ENCODE measurements at places on chromosomes 7 and 10.

DNA sequence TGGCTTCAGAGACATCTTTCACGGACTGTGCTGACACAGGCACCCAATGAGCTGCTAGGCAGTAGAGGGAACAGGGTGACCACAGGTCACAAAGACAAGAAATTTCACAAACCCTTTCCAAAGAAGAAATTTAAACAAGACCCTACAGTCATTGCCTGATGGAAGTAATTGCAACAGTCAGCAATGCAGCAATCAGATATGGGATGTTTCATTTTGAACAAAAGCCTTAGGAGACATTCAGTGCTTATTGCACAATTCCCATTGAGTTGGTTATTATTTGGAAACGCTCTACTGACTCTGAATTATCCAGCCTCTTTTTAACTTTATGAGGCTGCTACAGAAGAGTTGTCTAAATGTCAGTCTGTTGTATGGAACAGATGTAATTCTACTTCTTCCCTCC lies 85.5 kb downstream of the ETV1 start:
- no peaks in the 10 kb centered on the region for H3K4me1 ChIP-seq
- H3K4me3 ChIP-seq: no peak overlapping the region
- no peak for DNase-seq

DNA sequence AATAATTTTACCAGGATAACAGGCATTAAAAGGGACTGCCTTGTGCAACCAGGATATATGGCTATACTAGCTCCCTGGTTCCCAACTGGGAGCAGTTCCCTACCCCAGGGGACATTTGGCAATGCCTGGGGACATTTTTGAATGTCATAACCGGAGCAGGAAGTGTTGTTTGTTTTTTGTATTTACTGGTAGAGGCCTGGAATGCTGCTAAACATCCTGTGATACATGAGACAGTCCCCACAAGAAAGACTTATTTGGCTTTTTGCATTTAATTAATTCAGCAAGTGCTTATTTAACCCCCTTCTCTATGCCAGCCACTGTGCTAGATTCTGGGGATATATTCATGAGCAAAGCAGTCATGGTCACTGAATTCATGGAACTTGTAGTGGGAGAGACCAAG lies 181.2 kb downstream of the BBS9 start:
- DNase-seq: no peak
- H3K4me3 ChIP-seq: no peak overlapping the region
- no peak overlapping the region for H3K27ac ChIP-seq
- no peaks in the 10 kb centered on the region for H3K4me1 ChIP-seq
- H3K27me3 ChIP-seq: no peaks in the 10 kb centered on the region
- H3K36me3 ChIP-seq: no peaks in the 10 kb centered on the region

DNA sequence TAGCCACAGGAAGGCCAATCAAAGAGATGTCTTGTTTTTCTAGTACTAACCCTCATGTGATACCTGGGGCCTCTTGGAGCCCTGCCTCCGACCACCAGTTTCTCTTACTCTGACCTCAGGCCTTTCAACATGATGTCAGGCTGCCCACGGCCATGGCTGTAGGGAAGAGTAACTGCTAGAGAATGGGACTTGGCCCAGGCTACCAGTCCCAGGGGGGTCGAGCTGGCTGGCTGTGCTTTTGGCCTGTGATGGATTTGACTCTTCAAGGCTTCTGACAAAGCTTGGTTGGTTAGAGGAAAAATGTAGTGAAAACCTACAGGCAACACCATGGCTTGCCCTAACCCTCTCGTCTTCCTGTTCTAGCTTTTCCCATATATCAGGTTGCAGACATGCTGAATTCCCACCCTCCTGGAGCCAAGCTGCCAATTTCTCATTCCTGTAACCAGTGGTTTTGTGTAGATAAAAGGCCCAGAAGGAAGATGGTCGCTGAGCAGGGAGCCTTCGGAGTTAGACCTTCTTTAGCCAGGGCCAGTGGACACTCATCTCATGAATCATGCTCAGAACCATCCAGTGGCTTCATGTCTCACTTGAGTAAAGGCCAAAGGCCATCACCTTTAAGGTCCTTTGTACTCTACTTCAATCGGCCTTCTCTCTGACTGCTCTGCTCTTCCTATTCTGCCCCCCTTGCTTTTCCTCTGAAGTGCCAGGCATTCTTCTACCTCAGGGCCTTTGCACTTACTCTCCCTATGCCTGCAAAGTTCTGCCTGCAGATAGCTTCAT lies 19.7 kb downstream of the SUFU start:
- no peaks in the 10 kb centered on the region for H3K27me3 ChIP-seq
- no peaks in the 10 kb centered on the region for H3K36me3 ChIP-seq
- no peak overlapping the region for H3K4me3 ChIP-seq
- peak overlapping the region; percentile 41 for H3K27ac ChIP-seq

DNA sequence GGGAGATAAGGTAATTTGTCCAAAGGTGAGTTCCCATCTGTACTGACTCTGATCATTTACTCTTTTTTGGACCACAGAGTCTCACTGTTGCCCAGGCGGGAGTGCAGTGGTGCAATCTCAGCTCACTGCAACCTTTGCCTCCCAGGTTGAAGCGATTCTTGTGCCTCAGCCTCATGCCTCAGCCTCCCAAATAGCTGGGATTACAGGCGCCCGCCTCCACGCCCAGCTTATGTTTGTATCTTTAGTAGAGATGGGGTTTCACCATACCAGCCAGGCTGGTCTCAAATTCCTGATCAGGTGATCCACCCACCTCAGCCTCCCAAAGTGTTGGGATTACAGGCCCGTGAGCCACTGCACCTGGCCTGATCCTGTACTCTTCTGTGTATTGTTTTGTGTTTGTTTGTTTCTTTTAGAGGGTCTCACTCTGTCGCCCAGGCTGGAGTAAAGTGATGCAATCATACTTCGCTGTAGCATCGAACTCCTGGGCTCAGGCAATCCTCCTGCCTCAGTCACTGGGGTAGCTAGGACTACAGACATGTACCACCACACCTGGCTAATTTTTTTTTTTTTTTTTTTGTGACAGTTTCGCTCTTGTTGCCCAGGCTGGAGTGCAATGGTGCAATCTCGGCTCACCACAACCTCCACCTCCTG lies 2.4 kb downstream of the NOLC1 start:
- H3K27ac ChIP-seq: no peak overlapping the region
- DNase-seq: no peak
- no peak overlapping the region for H3K4me3 ChIP-seq
- no peaks in the 10 kb centered on the region for H3K27me3 ChIP-seq
- H3K4me1 ChIP-seq: peaks cover 8% of the 10 kb centered on the region

GRCh38 chr7:89507034-89507433 lies 647.2 kb upstream of the STEAP1 start:
- H3K36me3 ChIP-seq: no peaks in the 10 kb centered on the region
- DNase-seq: no peak
- H3K27ac ChIP-seq: no peak overlapping the region

- no peak overlapping the region for H3K27ac ChIP-seq
- no peaks in the 10 kb centered on the region for H3K4me1 ChIP-seq
- no peak for DNase-seq
- H3K4me3 ChIP-seq: no peak overlapping the region
- no peaks in the 10 kb centered on the region for H3K36me3 ChIP-seq
Observed at GRCh38 chr7:37428681-37429434, 19.8 kb downstream of the ELMO1 start.
